IMR-90 (cell line): ENCODE measurements at places on chromosomes 7 and 10. TPM values are rescaled to one million over a fixed set of nuclear protein-coding genes. Genes with fewer than 3 reads are reported as not detected.
A peak's percentile ranks its signal among the peaks of the same experiment; 100 is the strongest.

GRCh38 chr10:35208536-35208935 is 81.9 kb downstream of the CREM start:
- DNase-seq: no peak

- no peak for DNase-seq
These were observed 65.9 kb upstream of the KCND2 start for GRCh38 chr7:120207037-120207436.

DNA sequence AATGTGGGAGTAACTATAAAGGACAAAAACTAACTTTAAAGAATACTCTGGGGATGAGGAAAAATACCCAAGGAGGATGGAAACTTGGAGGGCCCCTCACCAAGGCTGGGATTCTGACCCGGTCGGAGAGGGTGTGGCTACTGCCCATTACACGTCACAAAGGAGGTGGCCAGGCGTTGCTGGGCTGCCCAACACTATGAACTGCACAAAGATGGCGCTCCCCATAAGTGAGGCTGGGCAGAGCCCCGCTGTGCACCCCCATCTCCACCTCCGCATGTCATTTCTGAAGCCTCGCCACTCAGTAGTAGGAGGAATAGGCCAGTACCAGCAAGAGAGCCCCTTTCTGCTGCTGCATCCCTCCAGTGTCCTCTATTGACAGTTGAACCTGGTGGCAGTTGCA is 290.1 kb upstream of the ZNF32 start:
- DNase-seq: no peak

GRCh38 chr7:20535541-20535940 is 79.9 kb upstream of the ABCB5 start:
- DNase-seq: no peak

DNA sequence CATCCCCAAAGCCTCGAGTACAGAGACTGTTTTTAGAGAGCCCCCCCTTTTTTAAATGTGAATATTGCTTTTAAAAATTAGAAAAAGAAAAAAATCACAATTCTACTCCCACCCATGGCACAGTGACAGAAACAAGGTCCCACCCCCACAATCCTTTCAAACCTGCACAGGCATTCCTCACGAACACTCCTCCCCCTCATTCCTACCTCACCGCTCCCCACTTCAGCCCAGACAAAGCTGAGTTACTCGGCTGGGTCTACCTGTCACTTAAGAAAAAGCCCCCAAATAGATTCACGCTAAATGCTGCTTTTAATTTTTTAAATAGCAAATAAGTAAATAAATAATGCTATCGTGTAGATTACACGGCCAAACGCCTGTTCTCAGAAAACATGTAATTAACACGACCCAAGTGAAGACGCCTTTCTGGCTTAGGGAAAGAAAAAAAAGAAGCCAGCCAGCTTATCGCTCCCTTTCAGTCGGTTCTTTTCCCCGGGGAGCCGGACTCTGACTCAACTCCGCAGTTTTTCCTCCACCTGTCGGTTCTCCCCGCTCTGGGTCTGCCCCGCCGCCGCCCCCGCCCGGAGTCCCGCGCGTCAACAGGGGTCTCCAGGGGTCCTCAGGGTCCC is 739 bp downstream of the MPP7 start:
- DNase-seq: no peak

- no peak for DNase-seq
These were observed 84.0 kb downstream of the KAT6B start for GRCh38 chr10:74910241-74910975.

DNA sequence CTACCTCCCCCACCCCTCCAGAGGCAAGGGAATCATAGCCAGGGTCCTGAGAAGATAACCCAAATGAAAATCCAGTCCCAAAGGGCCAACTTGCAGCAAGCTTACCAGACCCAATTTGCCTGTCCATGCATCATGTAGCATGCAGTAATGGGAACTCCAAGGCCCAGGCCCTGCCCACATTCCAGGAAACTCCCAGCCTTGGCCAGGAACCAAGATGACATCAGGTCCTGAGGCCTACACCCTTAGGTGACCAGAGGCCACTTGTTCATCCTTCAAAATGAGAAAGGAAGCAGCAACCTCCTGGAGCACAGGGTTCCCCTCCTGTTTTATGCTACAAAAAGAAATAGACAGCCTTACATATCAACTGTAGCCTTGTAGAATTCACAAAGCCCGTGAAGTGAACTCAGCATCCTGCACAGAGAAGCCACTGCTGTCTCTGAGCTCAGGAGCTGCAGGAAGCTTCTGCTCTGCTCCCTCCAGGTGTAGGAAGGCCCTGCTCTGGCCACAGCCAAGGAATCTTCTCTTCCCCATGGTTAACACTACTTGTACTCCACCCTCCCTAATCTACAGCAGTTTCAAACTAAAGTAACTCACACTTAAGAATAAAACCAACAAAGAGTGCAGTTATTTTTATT is 30.3 kb upstream of the GRB10 start:
- DNase-seq: peak; percentile 70

DNA sequence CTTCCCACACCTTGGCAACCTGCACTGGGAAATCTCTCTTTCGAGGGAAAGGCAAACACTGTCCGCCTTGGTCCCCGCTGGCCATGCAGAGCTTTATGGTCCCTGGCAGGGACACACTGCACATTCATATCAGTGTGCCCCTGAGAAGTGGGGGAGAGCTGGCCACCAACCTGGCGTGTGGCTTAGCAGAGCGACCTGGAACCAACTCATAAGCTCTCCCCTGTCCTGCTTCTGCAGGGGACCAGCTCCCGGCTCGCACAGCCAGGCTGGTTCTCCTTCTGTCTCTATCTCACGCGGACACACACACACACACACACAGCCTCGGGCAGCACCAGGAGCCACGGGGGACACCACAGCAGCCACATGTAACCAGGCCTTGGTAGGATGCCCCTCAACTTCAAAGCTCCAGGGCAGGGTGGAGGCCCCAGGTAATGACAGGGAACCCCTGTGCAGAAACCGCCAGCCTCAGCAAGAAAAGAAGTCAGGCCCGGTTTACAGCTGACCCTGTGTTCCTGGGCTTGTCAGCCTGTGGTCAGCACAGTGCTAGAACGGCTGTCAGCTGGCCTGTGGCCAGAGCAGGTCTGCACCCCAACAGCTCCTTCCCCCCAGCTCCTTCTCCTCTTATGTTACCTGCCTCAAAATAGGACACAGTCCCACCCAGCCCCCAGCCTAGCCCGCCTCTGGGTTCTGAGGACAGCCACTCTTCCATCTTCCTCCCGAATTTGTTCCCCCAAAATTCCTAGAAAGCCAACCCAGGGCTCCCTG is 69.3 kb downstream of the OAT start:
- no peak for DNase-seq

- DNase-seq: no peak
These were observed 101.2 kb downstream of the CRPPA start for GRCh38 chr7:16320099-16320660.

DNA sequence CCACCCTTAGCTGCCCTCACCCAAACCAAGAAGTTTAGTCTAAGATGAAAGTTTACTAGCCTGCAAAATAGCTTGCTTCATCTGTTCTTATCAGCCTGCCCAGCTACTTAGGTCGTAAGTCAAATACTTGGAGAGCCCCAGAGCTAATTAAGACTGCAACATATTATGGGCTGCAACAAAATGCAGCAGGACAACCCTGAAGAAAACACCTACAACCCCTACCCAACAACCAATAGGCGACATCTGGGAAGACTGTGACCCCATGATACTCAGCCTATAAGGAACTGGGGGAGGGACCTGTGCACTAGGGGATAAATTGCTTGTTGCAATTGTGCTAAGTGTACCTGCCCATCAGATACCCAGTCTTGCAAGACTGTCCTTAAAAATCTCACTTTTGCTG is 64.1 kb downstream of the LYZL2 start:
- no peak for DNase-seq

GRCh38 chr10:9003122-9003521 is 948.6 kb downstream of the GATA3 start:
- no peak for DNase-seq

DNA sequence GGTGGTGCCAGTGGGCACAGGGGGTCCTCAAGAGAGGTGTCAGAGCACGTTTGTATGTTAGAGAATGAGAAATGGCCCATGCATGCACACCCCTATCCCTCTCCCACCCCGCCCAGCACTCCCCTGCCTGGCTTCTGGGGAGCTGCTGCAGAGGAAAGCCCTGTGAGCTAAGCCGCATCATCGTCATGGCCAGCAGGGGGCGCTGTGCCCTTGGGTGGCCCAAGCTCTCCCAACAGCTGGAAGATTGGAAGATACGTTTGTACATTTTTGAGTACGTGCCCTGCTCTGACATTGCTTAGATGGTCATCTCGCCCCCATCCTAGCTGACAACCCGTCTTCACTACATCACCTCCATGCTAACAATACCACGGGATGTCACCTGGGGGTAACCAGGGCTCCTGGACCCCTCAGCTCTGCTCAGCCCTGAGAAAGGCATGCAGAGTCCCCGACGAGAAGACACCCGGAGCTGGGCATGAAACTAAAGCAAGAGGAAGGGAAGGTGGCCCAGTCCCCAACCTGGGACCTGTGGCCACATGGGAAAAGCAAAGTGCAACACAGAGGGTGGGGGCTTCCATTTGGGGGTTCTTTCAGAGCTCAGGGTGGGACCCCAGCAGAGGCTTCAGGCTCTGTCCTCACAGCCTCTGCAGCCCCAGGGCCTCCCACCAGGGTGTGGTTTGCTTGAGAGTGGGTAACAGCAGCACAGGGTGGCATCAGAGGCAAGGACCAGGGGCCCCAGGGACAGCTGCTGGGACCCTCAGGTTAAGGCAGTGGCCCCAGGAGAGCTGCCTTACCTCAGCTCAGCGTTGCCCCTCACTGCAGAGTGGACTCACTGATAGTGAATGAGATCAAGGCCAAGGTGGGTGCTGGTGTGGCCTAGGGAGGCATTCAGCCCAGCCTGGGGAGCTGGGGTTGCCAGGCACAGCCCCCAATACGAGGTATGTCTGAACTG is 136.6 kb downstream of the PTPN20 start:
- peak; percentile 77 for DNase-seq

- DNase-seq: no peak
These were observed 116.1 kb upstream of the PCBD1 start for GRCh38 chr10:71004176-71005075.

DNA sequence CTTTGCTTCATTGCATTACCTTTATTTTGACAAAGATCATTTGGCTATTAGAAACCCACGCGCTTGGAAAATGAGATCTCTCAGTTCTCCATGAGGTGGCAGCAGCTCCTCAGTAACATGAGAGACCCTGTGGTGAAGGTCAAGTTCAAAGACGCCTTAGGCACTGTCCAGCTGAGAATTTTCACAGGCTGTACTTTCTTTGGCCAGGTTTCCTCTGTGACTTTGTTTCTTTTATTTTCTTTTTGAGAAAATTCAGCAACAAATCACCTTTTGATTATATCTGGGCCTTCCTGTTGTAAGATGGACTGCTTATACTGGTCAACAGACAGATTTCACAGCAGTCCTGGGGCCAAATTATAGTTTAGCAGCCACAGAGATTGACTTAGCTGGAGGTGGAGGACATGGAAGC is 54.5 kb downstream of the RAB18 start:
- peak; percentile 55 for DNase-seq

DNA sequence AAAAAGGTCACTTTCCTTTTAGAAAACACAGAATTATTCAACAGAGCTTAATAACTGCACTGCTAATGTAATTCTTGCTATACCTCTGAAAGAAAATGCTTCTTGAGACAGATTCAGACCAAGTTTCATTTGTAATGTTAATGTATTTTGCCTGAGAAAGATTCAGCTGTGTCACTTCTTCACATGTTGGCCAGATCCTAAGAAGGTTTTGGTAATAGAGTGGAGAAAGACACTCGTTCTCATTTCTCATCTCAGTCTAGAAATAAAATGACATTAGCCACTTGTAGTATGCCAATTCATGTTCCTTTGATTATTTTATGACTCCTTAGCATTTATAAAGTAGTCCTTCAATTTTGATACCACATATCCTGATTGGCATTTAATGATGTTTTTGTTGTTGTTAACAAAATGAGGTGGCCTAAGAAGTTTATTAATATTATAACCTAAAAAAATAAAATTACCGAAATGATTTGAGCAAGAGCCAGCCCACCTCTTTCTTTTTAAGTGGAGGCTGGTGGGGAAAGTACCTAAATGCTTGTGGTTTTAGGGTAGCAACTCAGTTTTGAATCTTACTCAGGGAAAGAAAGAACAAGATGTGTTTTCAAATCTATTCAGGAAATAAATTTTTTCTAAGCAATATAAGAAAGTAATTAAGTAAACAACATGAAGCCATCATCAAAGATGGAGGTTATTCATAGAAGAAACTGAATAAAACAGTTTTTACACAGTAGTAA is 16.4 kb upstream of the ELAPOR2 start:
- no peak for DNase-seq

DNA sequence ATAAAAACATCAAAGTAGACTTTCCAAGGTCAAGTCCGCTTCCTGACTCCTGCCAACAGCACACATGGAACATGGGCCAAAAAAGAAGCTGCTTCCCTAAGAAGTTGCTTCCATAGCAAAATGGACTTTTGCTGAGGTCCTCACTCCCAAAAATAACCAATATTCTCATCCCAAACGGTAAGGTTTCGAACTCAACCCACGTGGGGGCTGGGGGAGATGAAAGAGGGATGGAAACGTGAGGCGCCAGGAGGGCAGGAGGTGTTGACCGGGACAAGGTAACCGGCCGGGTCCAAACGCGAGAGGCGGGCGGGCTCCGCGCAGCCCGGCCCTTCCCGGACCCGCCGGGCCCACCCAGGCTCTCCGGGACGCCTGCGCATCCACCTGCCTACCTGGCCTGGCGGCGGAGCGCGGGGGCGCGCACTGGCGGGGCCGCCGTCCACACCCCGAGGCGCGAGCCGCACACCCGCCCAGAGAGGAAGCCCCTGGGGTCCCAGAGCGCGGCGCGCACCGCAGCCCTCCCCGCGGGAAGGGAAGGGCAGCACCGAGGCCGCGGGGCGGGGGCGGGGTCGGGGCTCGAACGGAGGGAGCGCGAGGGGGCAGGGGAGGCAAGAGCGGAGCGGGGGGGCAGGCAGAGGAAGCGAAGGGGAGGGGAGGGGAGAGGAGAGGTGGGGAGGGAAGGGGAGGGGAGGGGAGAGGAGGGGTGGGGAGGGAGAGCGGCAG is 742 bp downstream of the LMBR1 start:
- DNase-seq: no peak

- no peak for DNase-seq
These were observed 755.2 kb downstream of the AUTS2 start for GRCh38 chr7:70353330-70353945.

DNA sequence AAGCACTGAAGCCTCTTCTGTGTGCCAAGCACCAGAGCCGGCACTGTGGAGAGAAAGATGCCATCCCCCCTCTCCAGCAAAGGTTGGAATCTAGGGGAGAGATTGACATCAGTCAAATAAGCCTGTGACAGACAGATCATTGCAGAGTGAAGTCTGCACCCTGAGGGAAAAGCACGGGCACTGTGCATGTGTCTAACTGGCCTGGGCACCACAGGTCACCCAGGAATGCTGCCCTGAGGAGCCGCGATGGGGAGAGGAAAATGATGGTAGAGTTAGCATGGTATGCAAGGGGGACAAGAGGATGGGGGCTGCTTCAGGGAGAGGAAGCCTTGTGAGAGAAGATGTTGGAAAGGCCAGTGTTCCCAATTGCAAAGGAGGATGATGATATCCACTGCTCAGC is 261.0 kb downstream of the GRID1 start:
- DNase-seq: no peak

Gene PHYHIPL
- total RNA-seq: not detected in 2 replicates

Gene CALHM2
- 2.2 and 2.5 TPM in 2 replicates for total RNA-seq

Gene KCP
- not detected in 2 replicates for total RNA-seq

Gene MKX
- total RNA-seq: 0.28 and 0.36 TPM in 2 replicates

Gene GIMAP1
- not detected in 2 replicates for total RNA-seq

Gene PSD
- 1.4 and 2.0 TPM in 2 replicates for total RNA-seq

Gene ITGA8
- total RNA-seq: under 0.01 TPM in 2 replicates

Gene GPR22
- not detected in 2 replicates for total RNA-seq
